ENCODE measurements at places on chromosomes 2 and 18.

GRCh38 chr18:75249672-75250470 lies 39.3 kb downstream of the TSHZ1 start:
- DNase-seq = peak; percentile 10

GRCh38 chr2:41782306-41783158 lies 265.3 kb upstream of the PKDCC start:
- peak; percentile 54 for DNase-seq

GRCh38 chr2:47295131-47295980 lies 107.6 kb upstream of the MSH2 start:
- DNase-seq = no peak

- DNase-seq = no peak
Observed at GRCh38 chr2:157334335-157334734, 8.7 kb upstream of the ERMN start.

DNA sequence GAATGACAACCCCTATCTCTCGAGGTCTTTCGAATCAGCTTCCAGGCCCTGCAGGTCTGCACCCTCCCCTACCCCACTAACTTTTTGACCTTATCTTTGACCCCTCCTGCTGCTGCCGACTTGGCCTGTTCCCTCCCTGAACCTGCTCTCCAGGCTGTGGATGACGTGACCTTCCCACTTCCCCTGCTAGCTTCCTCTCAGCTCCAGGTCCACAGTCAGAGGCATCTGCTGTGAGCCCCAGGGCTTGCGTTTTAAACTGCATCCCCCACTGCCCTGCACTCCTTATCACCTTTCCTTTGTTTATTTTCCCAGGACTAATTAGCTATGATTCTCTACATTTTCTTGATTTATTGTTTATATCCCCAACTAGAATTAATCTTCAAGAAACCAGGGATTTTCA lies 71.2 kb upstream of the ALKAL2 start:
- DNase-seq = no peak

DNA sequence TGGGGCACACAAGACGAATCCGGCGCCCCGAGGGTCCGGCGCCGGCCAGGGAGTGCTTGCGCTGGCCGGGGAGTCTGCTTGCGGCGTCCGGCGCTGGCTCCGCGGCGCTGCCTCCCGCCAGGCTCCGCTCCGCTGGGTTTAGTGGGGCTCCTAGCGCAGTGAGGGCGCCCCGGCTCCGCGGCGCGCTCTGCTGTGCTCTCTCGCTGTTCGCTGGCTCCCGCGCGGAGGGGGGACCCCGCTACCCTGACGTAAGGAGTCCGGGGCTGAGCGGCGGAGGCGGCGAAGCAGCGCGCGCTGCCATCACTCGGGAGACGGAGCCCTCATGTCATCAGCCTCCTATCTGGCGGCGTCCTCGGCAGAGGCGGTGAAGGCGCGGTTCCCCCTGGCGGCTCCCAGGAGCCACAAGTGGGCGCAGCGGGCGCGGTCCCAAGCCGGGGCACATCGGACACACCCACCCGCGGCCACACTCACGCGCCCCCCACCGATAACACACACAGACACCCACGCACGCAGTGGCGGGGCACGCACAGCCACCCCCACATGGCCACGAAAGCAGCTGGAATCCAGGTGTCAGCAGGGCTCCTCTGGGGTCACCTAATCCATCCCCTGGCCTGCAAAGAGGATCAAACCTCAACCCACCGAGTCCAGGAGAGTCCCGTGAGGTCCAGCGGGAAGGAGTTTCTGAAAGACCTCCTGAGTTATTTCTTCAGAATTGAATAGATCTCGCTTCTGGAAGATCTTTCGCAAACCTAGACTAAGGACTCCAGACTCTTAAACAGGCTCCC lies at the start of gene C1QL2:
C1QL2 (minus strand) TSS at position 189 of the 785 bp plus-strand sequence. CDS start 482 bp downstream, outside the sequence.
- DNase-seq = no peak

GRCh38 chr2:240864475-240864874 lies 4.1 kb upstream of the AGXT start:
- no peak for DNase-seq

DNA sequence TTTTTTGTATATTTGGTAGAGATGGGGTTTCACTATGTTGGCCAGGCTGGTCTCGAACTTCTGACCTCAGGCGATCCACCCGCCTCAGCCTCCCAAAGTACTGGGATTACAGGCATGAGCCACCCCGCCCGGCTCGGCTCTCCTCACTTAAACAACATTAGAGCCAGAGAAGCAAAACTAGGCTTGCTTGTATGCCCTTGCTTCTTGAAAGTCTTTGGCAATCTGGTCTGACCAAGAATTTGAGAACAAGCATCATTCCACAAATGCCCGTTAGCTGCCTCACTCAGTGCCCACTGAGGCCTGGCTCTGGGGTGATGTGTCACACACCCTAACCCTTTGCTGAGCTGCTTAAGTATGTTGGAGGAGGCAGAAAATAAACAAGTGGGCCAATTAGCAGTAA lies 33.5 kb downstream of the SOWAHC start:
- DNase-seq = no peak

Measured in CD4-positive, alpha-beta T cell treated with Interleukin-4 for 4 hours (primary cell).